Activated CD4-positive, alpha-beta T cell treated with anti-CD3 and anti-CD28 coated beads, Interleukin-2, amount 50 U/mL, for 48 hours (primary cell): ENCODE measurements at places on chromosomes 4 and X.

DNA sequence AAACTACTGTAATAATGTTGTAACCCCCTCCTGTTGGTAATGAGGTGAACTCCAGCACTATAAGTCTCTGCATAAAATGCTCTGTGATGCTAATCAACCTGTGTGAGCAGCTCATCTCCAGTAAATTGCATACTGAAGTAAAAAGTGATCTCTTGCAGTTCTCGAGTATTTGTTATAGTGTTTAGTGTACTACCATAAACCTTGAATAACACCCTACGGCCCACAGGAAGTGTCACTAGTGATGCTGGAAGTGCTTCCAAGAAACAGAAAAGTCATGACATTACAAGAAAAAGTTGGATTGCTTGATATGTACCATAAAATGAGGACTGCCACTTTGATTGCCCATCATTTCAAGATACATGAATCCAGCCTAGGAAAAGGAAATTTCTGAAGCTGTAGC, 39.0 kb downstream of the IL15 start:
- no peak for DNase-seq

DNA sequence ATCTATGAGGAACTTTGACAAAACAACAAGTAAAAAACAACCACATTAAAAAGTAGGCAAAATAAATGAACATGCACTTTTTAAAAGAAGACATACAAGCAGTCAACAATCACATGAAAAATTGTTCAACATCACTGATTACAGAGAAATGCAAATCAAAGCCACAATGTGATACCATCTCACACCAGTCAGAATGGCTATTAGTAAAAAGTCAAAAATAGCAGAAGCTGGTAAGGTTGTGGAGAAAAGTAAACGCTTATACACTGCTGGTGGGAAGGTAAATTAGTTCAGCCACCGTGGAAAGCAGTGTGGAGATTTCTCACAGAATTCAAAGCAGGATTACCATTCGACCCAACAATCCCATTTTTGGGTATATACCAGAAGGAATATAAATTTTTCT, 17.0 kb upstream of the LNX1 start:
- no peak for DNase-seq

- DNase-seq = no peak
These were observed 97.2 kb downstream of the ADAMTS3 start for GRCh38 chr4:72471816-72472215.

DNA sequence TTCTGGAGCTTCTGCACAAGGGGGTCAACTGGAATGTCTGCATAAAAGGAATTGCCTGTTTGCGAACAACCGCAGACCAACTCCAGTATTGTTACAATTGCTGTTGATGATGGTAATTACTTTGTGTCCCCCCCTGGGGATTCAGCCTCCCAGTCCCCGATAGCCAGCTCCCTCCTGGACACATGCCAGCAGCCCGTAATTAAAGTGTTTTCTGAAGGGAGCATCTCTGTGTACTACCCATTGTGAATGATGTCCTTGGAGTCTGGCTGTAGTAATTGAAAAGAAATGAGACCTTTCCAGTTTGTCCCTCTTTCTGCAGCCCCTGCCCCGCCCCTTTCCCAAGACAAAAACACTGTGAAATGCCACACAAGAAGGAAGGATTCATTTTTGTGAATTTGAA, 377.1 kb upstream of the LCORL start:
- DNase-seq = no peak

- DNase-seq = no peak
These were observed 31.9 kb downstream of the SETD7 start for GRCh38 chr4:139524062-139524631.

GRCh38 chrX:16869393-16870094, 618 bp downstream of the RBBP7 start:
- DNase-seq = peak; percentile 40

DNA sequence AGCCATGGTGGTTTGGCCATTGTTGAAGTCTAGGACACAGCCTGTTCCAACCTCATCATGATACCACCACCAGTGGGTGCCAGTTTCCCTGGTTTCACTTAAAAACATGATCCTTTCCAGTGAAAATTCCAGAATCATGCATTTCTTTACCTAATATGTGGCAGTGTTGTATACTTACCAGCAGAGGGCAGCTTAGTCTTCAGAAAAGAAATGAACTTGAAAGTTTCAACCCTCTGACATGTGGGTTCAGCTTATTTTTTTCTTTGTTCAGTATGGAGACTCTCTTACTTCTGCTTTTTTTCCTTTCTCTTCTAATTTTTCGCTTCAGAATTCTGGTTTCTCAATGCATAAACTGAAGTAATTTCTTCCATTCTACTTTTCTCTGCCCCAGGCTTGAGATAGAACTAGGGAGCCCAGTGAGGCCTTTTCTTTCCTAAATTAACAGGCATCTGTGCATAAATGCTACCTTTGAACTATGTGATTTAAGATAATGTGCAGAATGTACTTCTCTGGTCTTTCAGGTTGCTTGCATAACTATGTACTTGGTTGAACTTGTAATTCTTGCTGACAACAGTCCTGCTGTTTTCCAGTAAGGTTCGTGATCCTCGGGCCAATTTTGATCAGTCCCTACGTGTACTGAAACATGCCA, 10.7 kb downstream of the LIAS start:
- DNase-seq = no peak

DNA sequence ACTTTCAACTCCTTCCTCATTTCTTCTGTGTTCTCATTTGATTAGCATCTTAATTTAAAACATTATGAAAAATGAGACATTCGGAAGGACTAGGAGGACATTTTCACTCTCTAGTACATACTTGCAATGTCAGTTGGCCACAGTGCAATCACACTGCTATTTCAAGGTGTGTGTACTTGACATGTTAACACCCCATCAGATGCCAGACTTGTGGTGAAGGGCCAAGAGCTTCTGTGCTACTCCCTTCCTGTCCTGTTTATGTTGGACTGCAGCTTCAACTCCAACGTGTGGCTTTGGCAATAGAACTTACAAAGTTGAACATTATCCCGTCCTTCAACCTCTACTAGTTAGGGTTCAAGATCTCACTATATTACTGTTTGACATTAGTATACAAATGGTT, 221.0 kb downstream of the PALLD start:
- no peak for DNase-seq

DNA sequence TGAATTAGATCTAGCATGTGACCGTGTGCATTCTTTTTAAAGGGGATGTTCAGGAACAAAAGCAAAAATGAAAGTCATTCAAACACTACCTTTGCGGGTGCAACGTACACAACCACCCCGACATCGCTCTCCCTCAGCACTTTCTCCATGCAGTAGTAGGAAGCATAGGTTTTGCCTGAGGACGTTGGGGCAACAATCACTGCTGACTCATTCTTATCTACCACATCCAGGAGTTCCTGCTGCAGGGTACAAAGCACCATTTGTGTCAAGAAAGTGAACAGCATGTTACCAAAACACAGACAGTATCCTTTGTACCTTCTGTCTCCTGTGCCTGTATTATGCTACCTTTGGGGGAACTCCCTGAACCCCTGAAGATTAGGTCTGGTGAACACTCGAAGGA, 58.6 kb downstream of the DDX60L start:
- no peak for DNase-seq

GRCh38 chrX:2548711-2549423, 48.1 kb upstream of the DHRSX start:
- no peak for DNase-seq

- DNase-seq = no peak
These were observed 125.2 kb downstream of the ELOVL6 start for GRCh38 chr4:110073053-110073845.

DNA sequence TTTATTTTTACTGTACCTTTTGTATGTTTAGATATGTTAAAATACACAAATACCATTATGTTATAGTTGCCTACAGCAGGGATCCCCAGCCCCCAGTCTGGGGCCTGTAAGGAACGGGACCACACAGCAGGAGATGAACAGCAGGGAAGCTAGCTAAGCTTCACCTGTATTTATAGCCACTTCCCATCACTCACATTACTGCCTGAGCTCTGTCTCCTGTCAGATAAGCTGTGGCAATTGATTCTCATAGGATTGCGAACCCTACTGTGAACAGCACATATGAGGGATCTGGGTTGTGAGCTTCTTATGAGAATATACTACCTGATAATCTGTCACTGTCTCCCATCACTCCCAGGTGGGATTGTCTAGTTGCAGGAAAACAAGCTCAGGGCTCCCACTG, 73.9 kb downstream of the BMPR1B start:
- no peak for DNase-seq

- DNase-seq = no peak
These were observed 57.8 kb upstream of the MAGEA4 start for GRCh38 chrX:151854726-151855495.

DNA sequence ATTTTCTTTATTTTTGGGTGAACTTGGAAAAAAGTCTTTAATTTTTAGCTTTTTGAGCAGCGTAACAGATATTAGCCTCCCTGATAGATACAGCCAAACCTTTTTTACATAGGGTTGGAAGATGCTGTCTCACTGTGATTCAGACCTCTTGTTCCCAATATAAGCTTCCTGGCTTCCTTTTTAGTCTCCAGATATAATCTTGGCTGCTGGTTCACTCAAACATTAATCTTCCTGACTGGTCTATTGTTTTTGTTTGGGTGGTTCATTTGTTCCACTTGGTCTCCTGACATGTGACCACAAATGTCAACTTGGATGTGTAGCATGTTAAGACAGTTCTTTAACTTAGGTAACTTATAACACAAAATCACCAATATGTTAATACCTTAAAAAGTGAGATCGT, 23.0 kb downstream of the RPA4 start:
- no peak for DNase-seq

DNA sequence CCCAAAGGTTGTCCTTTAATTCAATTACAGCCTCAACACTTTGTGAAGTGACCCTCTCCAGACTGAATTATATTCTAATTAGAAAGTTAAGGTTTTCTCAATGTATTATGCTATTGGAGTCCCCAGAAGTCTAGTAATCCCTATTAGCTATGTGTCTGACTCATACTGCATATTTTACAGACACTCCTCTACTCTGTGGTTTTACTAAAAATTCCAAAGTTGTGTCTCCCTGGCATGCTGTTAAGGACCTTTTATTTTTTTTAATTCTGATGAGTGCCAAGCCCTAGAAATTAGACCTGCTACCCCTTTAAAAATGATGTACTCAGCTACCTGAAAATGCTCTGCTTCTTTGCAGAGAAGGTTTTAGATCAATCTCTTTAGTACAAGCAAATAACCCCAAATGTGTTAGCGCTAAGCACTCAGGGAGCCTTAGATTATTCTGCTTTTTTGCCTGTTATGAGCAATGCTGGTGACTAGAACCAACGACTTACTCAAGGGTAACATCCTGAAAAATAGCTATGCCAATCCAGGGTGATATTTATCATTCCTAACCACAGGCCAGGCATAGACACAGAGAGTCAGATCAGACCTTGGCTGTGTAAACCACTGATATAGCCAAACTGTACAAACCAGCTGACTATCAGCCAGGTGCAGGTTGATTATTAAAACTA, 26.1 kb upstream of the CXCL13 start:
- no peak for DNase-seq

- peak; percentile 59 for DNase-seq
These were observed 19.1 kb upstream of the S100P start for GRCh38 chr4:6674500-6675149.

GRCh38 chrX:45233531-45233930, 32.9 kb upstream of the DIPK2B start:
- DNase-seq = no peak

GRCh38 chrX:153688911-153689590, 1.3 kb downstream of the SLC6A8 start:
- no peak for DNase-seq

GRCh38 chr4:33296876-33297455, 2576.8 kb downstream of the PCDH7 start:
- no peak for DNase-seq

DNA sequence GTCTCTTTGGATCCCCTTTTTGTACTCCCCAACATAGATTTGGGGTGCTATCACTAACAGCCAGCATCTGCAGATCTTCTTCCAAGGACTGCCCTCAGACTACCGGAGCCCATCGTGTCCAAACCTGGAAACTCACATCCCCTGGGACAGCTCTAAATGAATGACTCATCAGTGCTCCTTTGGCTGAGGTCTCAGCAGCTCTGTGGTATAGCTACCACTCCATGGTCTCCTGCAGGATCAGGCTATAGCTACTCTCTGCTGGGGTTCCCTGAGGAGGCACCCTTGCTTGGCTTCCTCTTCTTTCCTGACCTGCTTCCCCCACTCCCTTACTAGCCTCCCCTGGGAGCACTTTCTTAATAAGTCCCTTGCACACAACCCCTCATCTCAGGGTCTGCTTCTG, 97.5 kb upstream of the PRPS2 start:
- no peak for DNase-seq

DNA sequence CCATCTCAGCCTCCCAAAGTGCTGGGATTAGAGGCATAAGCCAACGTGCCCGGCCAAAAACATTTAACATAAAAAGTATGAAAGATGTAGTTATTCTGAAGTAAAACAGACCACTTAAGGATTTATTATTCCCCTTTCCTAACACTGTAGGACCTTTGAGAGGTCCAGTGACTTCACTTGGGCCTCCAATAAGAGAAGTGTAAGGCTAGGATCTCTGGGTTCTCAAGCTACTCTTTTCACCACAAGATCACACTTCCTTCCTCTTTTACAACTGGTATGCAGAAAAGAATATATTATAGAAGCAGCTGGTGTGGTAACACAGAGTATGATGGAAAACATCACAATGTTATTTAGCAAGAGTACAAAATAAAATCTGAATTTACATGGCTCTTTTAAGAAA, 30.2 kb upstream of the CCNG2 start:
- DNase-seq = no peak

- peak; percentile 28 for DNase-seq
These were observed 1.4 kb downstream of the CXCR3 start for GRCh38 chrX:71616672-71617529.

DNA sequence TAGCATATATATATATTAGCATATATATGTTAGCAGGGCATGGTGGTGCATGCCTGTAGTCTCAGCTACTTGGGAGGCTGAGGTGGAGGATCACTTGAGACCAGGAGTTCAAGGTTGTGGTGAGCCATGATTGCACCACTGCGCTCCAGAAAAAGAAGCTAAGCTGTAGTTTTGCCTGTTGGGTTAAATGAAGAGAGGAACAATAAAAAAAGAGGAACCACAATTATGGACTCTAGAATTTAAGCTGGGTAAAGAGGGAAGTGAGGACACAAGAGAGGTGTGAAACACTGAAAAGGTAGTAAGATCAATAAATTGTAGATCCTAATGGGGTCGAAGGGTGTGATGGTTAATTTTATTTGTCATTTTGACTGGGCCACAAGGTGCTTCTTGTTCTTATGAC, 40.5 kb upstream of the HSD17B10 start:
- DNase-seq = no peak

DNA sequence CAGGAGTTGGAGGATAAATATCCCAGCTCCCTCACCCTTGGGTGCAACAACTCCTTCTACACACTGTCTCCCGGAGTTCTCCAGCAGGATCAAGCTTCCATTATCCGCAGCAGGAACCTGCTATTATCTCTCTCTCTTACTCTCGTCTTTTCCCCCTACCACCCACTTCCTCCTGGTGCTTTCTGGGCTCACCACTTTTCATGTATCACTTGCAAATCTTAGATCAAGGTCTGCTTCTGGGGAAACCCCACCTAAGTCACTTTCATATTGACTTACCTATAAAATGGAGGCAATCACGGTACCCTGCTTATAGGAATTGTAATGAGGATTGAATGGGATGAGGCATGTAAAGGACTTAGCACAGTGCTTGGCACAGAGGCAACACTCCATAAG, 589.5 kb downstream of the BCOR start:
- DNase-seq = no peak

- DNase-seq = no peak
These were observed 66.1 kb upstream of the HGFAC start for GRCh38 chr4:3375688-3376087.
